Mesenchymal stem cell (in vitro differentiated cells and primary cell): ENCODE measurements at places on chromosomes 3 and 15.
A peak's percentile ranks its signal among the peaks of the same experiment; 100 is the strongest.

DNA sequence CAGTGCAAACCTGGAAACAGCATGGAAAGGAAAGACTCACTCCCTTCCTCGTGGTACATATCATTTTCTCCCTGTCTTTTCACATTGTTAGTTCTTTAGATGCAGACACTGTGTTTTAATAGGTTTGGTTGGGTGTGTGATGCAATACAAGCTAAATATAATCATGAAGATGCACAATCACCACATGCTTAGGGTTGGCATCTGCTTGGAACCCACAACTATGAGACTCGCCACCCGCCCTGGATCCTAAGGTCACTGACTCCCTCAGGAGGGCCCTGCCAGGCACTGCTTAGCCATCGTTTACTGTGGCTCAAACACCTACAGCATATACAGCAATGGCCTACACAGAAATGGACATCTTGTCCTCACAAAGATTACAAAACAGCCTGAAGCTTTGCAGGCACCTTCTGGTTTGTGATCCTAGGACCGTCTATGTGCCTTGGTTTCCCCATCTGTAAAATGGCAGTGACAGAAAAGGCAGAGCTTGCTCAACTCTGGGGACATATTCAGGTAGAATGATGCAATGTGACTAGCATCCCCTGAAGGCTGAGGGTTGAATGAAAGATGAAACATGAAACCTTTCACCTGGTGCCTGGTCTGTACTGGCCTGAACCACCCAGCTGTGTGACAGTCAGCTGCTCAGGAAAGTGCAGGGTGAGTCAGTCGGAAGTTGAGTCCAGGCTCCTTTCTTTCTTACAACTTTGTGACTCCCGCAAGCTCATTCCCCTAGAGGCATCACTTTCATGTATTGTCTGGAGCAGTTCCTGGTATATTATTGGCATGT lies 123.6 kb upstream of the PFN2 start:
- peak; percentile 43 for DNase-seq

DNA sequence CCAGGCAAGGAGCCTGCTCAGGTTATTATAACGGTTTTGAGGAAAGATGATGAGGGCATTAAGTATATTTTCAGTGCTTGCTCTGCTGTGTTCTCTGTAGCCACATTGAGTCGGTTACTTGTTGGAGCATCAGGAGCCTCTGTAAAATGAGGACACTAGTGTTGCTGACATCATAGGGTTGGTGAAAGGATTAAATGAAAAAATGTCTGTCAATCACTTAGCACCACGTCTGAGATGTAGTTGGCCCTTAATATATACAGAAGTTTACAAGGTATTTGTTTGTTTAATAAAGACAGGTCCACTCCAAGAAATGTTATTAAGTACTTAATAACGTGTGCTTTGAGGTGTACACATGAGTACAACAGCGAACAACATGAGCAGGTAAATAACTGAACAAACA lies 735 bp upstream of the SLC25A26 start:
- DNase-seq = peak; percentile 3

GRCh38 chr3:152202976-152203626 lies 65.6 kb upstream of the MBNL1 start:
- no peak for DNase-seq

GRCh38 chr3:125965505-125965904 lies 3.5 kb upstream of the ROPN1B start:
- DNase-seq = no peak

- DNase-seq = no peak
Measured at GRCh38 chr15:44798826-44799225, 62.5 kb downstream of the TRIM69 start.
